ENCODE measurements at places on chromosomes 3 and 15.

- DNase-seq: no peak
Measured at GRCh38 chr3:13132281-13132680, 59.1 kb upstream of the IQSEC1 start.

DNA sequence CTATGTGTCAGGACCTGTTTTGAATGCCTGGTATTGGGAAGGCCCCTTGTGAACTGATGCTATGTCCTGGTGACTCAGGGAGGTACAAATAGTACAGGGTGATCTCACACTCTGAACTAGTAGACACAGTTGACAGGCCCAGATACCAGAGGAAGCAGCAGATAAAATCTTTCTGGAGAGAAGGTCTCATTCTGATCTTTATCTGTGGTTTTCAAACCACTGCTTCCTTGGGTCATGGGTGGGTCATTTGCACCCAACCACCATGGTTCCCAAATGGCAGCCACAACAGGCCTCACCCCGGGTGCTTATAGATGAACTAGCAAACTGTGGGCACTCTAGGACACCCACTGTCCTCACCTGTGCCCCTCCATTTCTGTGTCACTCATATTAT lies 43.4 kb downstream of the PXYLP1 start:
- no peak for DNase-seq

GRCh38 chr15:70362350-70362749 lies 264.6 kb upstream of the TLE3 start:
- DNase-seq: no peak

- no peak for DNase-seq
Measured at GRCh38 chr3:153746211-153746610, 375.0 kb upstream of the ARHGEF26 start.

GRCh38 chr3:171991166-171991565 lies 48.2 kb upstream of the FNDC3B start:
- no peak for DNase-seq

DNA sequence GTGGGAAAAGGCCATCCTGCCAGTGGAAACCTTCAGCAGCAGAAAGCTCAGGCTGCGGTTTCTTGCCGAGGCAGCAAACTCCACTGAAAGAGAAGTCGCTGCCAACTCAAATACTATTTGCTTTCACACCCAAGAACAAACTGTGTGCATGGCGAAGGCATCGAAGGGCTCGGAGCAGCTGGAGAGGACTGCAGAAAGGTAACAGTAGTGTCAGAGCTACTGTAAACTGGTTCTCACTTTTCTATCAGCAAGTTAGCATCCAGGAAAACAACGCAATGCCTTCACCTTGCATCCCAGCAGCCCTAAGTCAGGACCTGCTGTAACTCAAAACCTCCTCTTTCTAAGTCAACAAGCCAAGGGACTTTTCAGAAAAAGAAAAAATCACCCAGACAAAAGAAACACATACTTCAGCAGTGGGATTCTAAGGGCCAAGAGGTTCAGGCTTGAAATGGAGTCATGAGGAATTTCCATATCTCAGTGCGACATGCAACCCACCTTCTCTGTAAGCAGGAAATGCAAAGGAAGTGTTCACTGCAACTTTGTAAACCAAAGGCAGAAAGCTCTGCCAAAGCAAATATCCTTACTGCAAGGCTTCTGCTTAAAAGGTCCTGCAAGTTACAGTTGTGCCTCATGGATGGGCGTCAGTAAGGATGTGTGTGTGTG lies 193.5 kb downstream of the FOXP1 start:
- DNase-seq: peak; percentile 26

DNA sequence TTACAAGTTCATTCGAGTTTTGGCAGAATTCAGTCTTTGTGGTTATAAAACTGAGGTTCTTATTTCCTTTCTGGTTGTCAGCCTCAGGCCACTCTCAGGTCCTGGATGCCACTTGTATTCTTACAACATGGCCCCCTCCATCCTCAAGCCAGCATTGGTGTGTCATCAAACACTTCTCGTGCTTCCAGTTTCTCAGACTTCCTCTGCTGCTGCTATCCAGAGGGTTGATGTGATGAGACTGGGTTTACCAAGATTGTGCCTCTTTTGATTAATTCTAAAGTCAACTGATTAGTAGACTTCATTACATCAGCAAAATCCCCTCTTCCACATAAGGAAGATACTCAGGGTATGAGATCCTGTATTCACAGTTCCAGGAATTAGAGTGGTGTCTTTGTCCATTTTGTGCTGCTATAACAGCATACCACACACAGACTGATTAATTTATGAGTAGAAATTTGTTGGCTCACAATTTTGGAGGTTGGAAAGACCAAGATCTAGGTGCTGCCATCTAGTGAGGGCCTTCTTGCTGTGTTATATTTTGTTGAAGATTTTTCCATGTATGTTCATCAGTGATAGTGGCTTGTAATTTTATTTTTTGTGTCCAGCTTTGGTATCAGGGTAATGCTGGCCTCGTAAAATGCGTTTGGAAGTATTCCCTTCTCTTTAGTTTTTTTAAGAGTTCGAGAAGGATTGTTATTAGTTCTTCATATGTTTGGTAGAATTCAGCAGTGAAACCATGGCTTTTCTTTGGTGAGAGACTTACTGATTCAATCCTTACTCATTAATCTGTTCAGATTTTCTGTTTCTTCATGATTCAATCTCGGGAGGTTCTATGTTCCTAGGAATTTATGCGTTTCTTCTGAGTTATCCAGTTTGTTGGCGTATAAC lies 11.1 kb downstream of the LRCH3 start:
- DNase-seq: no peak

- DNase-seq: no peak
Measured at GRCh38 chr3:107208100-107208499, 169.1 kb upstream of the CCDC54 start.
